Muscle of leg (tissue), 16 donors: ENCODE measurements at places on chromosomes 1 and 21. TPM values are rescaled to one million over a fixed set of nuclear protein-coding genes. Genes with fewer than 3 reads are reported as not detected.
A peak's percentile ranks its signal among the peaks of the same experiment; 100 is the strongest.

The QSOX1 gene
- total RNA-seq: 16.0 TPM

The EPHA2 gene
- total RNA-seq: 3.3 TPM

DNA sequence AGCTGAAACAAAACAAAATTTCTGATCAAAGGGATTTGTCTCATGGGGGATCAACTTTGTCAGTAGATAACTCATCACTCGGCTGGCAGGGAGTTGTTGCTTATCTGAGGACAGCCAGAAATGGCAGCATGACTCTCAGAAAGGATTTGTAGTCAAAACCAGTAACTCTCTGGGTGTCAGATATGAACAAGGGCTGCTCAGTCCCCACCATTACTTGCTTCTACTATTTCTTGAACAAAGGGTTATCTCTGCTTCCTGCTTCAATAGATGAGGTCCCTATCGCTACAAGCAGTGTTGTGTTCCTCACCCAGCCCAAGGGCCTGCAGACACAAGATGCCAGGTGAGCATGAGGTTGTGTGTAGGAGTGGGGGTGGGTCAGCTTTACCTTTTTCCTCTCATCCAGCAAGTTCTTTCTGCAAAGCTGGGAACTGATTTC lies 116.2 kb downstream of the PTBP2 start:
- H3K27me3 ChIP-seq: no peaks in the 10 kb centered on the region
- H3K4me1 ChIP-seq: no peaks in the 10 kb centered on the region
- no peak overlapping the region for H3K27ac ChIP-seq
- no peaks in the 10 kb centered on the region for H3K36me3 ChIP-seq
- DNase-seq: no peak

GRCh38 chr1:229139331-229140118 lies 131.4 kb upstream of the RAB4A start:
- no peak for DNase-seq
- H3K4me3 ChIP-seq: no peak overlapping the region
- no peak overlapping the region for H3K27ac ChIP-seq
- no peaks in the 10 kb centered on the region for H3K36me3 ChIP-seq

GRCh38 chr1:95408507-95409136 lies 174.6 kb downstream of the RWDD3 start:
- no peaks in the 10 kb centered on the region for H3K27me3 ChIP-seq
- no peak for DNase-seq
- H3K27ac ChIP-seq: no peak overlapping the region

GRCh38 chr1:147700042-147701006 lies 30.0 kb upstream of the ACP6 start:
- H3K27ac ChIP-seq: no peak overlapping the region
- no peaks in the 10 kb centered on the region for H3K36me3 ChIP-seq
- H3K4me1 ChIP-seq: peaks cover 3% of the 10 kb centered on the region
- H3K27me3 ChIP-seq: peaks cover 4% of the 10 kb centered on the region
- peak; percentile 68 for DNase-seq
- H3K4me3 ChIP-seq: no peak overlapping the region

- DNase-seq: no peak
- H3K27me3 ChIP-seq: no peaks in the 10 kb centered on the region
- peaks cover 11% of the 10 kb centered on the region for H3K4me1 ChIP-seq
- H3K4me3 ChIP-seq: no peak overlapping the region
Observed at GRCh38 chr1:210677533-210677932, 348.8 kb downstream of the HHAT start.

DNA sequence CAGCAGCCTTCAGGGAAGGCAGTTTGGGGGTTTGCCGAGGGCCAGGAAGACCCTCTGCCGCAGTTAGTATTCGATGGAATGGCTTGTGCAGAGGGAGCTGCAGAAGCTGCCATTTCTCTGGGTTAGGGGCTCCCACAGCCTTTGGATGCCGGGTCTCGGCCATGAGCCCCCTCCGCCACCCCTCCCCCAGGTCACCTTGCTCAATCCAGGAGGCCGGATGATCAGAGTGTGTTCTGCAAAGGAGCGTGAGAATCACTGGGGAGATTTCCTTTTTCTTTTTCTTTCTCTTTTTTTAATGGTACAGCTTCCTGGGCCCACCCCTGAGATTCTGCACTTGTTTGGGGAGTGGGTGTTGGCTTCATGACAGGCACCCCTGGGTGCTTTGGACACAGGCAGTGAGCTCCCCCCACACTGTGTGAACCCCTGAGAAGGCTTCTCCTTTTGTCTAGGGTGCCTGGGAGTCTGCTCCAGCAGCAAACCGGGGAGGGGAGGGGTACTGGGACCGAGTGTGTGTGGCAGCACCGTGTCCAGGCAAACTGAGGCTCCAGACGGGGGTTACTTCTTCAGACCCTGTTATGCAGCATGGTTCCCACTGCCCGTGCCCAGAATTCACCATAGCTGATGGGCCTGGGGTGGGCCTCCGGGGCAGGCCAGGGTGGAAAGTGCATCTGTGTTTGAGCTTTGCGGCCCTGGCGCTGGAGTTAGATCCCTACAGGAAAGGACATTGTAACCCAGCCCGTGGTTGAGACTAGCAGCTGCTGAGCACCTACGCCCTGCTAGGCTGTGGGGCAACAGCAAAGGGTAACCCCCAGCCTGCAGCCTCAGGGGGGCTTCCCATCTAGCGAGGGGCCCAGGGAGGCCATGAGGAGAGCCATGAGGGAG lies 18.5 kb downstream of the TNFRSF1B start:
- H3K36me3 ChIP-seq: no peaks in the 10 kb centered on the region
- H3K4me1 ChIP-seq: peaks cover 37% of the 10 kb centered on the region
- H3K27me3 ChIP-seq: no peaks in the 10 kb centered on the region
- no peak overlapping the region for H3K4me3 ChIP-seq

DNA sequence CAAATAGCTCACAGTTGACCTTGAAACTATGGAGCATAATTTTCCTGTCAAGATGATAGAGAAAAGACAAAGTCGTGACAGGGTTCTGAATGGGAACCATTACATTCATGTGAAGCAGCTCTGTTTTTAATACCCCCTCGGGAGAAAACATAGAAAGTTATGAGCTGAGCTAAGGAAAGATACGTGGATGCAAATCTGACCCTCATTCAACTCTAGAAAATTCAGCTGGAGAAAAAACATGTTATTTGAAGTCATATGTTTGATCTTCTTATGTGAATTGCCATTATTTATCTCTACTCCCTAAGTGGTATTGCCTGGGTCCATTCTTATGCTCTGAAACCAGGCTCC lies 48.0 kb upstream of the LRRC52 start:
- no peak overlapping the region for H3K27ac ChIP-seq
- peak; percentile 67 for DNase-seq
- H3K27me3 ChIP-seq: no peaks in the 10 kb centered on the region
- H3K4me1 ChIP-seq: peaks cover 20% of the 10 kb centered on the region
- H3K4me3 ChIP-seq: no peak overlapping the region
- no peaks in the 10 kb centered on the region for H3K36me3 ChIP-seq
